ENCODE measurements at places on chromosomes 1 and 21.

- DNase-seq, result no peak
Observed at GRCh38 chr1:22680726-22681125, 27.7 kb downstream of the C1QB start.

GRCh38 chr1:91501971-91502671 is 1.5 kb downstream of the CDC7 start:
- no peak for DNase-seq

GRCh38 chr1:207891148-207891547 is 19.8 kb downstream of the CD34 start:
- no peak for DNase-seq

DNA sequence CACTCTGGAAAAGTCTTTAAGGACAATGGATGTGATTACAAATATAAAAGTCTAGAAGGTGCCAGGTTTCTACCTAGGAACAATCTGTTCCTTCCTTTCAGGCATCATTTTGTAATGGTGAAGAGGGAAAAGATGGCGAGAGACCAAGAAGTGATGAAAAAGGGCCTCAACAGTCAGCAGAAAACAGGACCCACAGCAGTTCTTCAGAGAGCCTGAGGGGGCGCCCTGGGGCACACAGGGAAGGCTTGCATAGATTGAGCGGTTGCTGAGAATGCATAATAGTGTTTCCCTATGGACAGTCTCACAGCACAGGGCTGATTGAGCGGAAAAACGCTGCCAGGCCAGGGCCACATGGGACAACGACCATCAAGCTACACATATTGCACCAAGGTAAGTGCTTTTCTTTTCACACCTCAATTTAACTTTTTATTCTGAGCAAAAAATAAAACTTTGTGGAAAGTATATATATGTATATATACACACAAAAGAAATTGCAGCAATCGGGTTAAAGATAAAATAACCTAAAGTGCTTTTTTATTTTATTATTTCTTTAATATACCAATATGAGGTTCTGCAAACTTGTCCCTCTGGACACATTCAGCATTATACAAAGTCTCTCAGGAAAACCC is 3.1 kb upstream of the YRDC start:
- peak; percentile 64 for DNase-seq

- DNase-seq, result no peak
Observed at GRCh38 chr1:49626472-49626871, 397.3 kb downstream of the AGBL4 start.

- no peak for DNase-seq
Observed at GRCh38 chr21:45341779-45342178, 54.1 kb upstream of the POFUT2 start.

DNA sequence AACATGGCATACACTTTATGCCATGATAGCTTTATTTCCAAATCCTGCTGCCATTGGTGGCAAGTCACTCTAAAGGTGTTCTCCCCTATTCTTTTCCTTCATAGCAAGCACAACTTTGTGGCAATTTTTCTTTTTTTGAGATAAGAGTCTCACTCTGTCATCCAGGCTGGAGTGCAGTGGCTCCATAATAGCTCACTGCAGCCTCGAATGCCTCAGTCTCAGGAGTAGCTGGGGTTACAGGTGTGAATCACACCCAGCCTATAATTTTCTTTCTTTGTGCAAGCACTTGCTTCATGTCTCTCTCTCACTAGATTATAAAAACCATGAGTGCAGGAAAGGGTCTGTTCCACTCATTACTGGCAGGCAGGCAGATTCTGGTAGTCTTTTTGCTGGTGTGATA is 5.4 kb upstream of the KDM4A start:
- no peak for DNase-seq

GRCh38 chr1:21937372-21938121 is 437 bp upstream of the HSPG2 start:
- peak; percentile 58 for DNase-seq

GRCh38 chr1:30824736-30825429 is 67.3 kb upstream of the LAPTM5 start:
- DNase-seq, result no peak

- no peak for DNase-seq
Observed at GRCh38 chr1:69271587-69272125, 296.1 kb upstream of the LRRC7 start.

DNA sequence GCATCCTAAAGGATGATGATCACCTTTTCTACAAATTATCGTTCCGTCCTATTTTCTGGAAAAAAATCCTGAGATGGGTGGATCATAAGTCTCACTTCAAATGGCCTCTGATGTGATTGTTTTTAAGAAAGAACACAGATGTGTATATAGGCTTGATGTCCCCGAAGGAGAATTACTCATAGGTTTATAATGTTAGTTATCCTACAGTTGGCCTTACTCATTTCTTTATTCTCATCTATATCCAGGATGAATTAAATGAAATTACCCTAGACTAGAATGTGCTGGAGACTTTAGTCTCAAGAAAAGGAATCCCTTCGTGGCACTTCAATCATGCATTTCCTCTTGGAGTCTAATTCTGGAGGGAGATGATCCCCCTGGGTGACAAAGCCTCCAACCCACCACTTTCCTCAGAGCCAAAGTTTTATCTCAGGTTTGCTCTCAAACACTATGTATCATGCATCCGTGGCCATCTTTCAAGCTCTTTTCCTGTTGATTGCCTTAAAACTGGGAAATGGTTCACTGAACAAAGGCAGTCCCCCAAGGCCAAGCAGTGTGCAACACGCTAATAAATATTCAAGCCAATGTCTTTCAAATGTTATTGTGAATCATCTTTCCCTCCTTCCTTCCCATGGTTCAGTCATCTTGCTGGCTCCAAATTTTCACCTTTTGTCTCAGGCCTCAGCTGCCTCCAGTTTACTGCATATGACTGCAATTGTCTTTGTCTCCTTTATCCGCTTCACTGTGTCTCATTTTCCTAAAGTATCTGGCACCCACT is 32.5 kb upstream of the SMYD2 start:
- DNase-seq, result no peak

GRCh38 chr1:162951553-162952315 is 90.8 kb upstream of the CCDC190 start:
- DNase-seq, result no peak

- no peak for DNase-seq
Observed at GRCh38 chr1:165894591-165894990, 67.2 kb downstream of the UCK2 start.

DNA sequence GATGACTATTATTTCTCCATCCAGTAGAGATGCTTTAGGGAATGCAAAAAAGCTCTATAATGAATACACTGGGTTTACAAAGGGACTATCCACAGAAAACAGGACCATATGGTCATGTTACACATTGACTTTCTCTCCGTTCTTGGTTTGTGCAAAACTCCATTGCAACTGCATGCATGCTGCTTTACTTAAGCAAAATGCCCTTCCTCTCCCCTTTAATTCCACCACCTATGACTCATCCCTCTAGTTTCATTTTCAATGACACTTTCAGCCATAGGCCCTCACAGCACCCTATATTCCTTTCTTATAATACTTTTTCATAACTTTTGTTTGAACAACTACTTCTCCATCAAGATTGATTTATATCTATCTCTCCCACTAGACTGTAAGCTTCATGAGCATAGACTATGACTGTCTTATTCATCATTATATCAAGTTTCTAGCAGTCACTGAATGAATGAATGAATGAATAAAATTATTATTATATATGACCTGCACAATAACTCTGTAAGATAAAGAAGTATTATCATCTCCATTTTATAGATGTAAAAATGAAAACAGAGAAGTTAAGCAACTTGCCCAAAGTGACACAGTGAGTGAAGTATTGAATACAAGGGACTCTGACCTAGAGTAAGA is 248.9 kb downstream of the PLPP3 start:
- DNase-seq, result no peak

GRCh38 chr1:39955547-39956539 is 898 bp downstream of the MFSD2A start:
- peak; percentile 70 for DNase-seq

- no peak for DNase-seq
Observed at GRCh38 chr1:78520216-78520615, 29.4 kb downstream of the PTGFR start.

DNA sequence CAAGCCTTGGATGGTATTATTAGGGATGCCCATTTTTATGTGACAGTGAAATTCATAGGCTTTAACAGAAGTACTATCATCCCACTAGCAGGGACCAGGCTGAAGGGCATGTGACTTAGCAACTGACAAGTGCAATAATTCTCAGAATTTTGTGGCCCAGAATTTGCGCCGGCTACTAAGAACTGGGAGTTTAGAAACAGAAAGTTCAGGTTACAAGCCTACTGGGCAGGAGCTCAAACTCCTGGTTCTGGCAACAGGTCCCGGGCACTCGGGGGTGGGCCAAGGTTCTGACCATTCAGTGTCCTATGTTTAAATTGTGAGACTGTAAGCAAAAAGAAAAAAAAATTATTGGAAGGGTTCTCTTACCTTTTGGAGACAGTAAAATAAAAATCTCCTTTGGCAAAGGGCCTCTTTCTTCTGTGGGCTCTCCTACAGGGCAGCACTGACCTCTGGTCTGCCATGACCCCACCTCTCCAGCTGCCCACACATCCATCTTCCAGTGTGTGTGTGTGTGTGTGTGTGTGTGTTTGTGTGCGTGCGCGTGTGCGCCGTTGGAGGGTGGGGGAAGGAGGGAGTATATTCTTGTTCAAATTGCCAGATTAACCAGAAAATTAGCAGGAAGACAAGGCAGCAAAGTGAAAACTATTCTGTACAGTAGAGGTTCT is 26.1 kb downstream of the IRF2BP2 start:
- no peak for DNase-seq

DNA sequence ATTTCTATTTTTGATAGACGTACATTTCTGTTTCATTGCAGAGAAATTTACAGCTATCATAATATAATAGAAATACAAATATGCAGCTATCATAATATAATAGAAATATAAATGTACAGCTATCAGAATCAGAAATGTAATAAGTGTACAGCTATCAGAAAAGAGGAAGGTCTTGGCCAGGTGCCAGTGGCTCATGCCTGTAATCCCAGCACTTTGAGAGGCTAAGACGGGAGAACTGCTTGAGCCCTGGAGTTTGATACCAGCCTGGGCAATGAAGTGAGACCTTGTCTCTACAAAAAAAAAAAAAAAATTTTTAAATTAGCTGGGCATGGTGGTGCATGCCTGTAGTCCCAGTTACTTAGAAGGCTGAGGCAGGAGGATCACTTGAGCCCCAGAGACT is 37.9 kb downstream of the PIGM start:
- DNase-seq, result no peak

DNA sequence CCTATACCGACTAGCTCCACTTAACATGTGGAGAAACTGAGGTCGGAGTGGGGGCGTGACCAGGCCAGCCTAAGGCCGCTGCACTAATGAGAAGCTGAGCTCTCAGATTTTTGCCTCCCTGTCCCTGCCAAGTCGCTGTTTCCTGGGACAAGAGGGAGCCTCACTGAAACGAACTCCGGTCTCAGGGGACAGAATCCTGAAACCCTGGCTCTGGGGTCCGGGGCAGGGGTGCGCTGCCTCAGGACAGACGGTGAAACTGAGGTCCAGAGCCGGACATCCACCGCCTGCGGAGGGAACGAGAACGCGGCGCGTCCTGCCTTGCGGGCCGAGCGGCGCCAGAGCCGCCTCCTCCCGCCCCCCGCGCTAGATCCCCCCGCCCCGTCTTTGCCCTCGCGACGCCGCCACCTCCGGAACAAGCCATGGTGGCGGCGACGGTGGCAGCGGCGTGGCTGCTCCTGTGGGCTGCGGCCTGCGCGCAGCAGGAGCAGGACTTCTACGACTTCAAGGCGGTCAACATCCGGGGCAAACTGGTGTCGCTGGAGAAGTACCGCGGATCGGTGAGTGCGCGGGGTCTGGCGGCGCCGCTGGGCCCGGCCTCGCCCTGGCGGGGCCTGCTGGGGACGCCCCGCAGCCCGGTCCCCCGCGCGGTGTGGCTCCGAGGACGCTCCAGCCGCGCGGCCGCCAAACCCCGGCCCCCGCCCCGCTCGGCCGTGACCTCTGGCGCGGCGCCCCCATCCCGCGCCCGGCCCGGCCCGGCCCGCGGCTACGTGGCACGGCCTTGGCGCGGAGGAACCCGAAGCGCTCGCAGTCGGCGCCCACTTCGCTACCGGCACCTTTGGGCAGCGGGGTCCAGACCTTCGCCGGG is at the start of gene GPX7:
GPX7 (plus strand) TSS at position 381 of the 865 bp plus-strand sequence; CDS start at position 420, 39 bp downstream.
- peak; percentile 57 for DNase-seq

DNA sequence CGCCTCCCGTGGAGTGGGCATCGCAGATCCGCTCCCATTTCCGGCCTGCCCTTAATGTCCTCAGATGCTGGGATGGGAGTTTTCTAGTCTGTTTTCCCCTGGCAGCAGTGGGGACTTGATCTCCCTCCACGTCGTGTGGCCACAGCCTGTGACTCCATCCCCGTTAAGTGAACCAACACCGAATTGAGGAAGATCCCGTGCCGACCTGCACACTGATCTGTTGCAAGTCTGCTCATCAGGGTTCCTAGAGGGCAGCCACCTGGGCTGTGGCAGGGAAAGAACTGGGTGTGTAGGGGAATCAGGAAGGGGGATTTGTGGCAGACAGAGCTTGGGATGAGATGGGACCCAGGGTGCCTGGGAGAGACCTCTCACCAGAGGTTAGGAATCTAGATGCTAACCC is 23.3 kb upstream of the CDK18 start:
- DNase-seq, result no peak

GRCh38 chr1:159868766-159869165 is 6.3 kb upstream of the VSIG8 start:
- DNase-seq, result no peak

DNA sequence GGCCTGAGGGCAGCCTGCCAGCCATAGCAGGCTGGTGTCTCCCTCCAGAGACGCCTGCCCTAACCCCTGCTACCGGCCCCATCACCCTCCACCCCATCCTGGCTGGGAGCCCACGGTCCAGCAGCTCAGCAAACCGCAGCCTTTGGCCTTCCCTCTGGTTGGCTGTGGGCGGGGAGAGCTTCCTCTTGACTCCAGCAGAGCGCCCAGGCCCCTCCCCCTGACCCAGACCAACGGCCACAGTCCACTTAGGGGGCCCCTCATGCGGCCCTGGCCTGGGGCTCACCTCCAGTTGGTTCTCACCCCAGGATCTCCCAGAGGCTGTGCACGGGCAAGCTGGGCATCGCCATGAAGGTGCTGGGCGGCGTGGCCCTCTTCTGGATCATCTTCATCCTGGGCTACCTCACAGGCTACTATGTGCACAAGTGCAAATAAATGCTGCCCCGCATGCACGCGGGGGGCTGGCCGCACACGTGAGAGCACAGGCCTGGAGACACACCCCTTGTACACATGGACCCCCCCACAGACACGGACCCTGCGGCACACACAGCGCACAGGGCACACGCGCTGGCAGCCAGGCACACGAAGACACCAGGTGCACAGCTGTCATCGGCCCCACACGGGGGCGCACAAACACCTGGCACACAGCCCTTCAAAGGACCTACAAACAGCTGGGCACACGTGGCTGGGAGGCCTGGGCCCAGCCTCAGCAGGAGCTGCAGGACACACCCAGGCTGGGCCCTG is 3.1 kb downstream of the SMIM1 start:
- DNase-seq, result peak; percentile 50

GRCh38 chr1:96220651-96221050 is 500.9 kb upstream of the PTBP2 start:
- DNase-seq, result no peak

GRCh38 chr1:101451888-101452287 is 215.1 kb downstream of the S1PR1 start:
- peak; percentile 16 for DNase-seq

GRCh38 chr1:195439661-195440060 is 1168.6 kb downstream of the KCNT2 start:
- no peak for DNase-seq

Measured in stimulated activated naive CD4-positive, alpha-beta T cell treated with Interleukin-2 at 50 U/mL for 16 hours (primary cell).